ENCODE measurements at places on chromosomes 5 and 9.

GRCh38 chr5:113054899-113055298 is 78.3 kb downstream of the DCP2 start:
- DNase-seq, result no peak

- no peak for DNase-seq
These were observed 60.4 kb downstream of the GHR start for GRCh38 chr5:42483472-42484154.

GRCh38 chr5:74507370-74508005 is 133.0 kb downstream of the ENC1 start:
- DNase-seq, result no peak

GRCh38 chr5:140498591-140498990 is 48.9 kb upstream of the EIF4EBP3 start:
- no peak for DNase-seq

DNA sequence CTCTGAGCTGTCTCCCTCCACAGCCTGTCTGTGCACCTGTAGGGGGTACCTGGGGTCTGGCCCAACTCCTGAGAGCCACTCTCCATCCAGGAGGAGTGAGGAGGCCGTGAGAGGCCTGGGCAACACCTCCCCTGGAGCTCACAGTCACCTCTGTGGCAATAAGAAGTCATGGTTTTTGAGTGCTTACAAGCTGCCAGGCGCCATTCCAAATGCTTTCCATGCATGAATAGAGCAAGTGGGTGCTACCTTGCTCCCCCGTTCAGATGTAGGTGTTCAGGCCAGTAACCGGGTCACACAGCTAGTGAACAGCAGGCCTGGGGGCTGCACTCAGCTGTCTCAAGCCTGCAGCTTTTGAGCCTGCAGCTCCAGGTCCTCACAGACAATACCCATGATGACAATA is 30.6 kb downstream of the CORO2A start:
- no peak for DNase-seq

- DNase-seq, result no peak
These were observed 38.3 kb upstream of the TENT4A start for GRCh38 chr5:6674886-6675285.

DNA sequence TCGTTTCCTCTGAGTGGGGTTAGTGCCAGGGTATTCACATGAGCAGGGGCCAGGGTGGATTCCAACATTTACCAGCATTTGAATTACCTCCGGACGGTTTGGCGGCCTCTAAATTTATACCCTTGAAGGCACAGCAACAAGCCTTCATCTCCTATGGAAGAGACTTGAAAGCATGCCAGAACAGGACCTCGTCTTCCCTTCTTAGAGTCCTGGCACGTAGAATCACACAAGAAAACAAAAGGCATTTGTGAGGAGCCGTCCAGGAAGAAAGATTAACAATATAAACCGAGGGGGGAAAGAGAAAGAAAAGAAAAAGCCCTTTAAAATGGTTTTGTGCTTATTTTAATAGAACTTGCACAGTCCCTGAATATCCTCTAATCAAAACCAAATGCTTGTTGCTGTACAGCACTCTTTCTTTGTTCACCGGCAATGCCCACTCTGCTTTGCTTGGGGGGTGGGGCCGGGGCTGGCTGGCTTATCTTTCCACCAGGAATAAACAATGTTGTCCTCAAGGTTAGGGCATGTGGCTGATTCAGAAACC is 575.8 kb upstream of the ZNF462 start:
- no peak for DNase-seq
